ENCODE measurements at places on chromosomes 1 and 21.

GRCh38 chr1:244050835-244051444 lies at the start of gene ZBTB18:
Gene ZBTB18 (plus strand): TSS chr1:244051283. CDS start chr1:244051432, 149 bp downstream.
- peak; percentile 30 for DNase-seq

DNA sequence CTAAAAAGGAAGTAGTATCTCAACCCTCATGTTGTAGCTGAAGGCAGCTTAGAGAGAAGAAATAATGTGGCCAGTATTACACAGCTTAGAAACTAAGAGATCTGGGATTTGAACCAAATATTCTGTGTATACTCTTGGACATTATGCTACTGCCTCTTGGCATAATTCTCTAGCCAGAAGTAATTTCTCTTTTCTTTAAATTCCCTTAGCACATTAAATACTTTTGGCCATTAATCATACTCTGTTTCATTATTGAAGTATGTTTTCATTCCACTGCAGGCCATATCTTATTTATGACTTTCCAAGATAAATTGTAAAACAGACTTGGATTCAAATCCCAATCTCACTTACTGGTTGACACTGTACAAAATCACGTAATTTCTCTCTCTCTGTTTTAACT lies 181.3 kb upstream of the SPAG17 start:
- DNase-seq, result peak; percentile 30

DNA sequence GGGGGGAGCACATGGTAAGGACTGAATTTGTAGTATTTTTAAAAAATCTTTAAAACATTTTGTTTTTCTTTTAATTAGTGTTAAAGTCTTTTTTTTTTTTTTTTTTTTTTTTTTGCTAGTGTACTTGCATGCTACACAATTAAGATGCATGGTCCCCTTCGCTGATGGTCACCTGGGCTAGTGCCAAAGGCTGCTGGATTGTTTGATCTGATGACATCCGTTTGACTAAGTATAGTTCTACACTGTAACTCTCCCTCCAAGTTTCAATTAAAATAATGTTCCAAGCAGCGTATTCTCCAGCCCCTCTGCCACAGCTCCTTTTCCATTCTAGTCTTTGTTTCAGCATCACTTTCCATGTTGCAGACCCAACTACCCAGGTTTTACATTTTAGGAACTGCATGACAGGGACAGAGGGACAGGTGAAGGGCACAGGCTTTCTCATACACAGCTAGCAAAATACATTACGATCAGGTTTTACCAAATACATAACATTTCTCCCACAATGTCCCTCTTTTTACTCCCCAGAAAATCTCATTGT lies 852 bp upstream of the RAVER2 start:
- DNase-seq, result no peak

GRCh38 chr1:90358448-90358847 lies 358.7 kb downstream of the BARHL2 start:
- no peak for DNase-seq

DNA sequence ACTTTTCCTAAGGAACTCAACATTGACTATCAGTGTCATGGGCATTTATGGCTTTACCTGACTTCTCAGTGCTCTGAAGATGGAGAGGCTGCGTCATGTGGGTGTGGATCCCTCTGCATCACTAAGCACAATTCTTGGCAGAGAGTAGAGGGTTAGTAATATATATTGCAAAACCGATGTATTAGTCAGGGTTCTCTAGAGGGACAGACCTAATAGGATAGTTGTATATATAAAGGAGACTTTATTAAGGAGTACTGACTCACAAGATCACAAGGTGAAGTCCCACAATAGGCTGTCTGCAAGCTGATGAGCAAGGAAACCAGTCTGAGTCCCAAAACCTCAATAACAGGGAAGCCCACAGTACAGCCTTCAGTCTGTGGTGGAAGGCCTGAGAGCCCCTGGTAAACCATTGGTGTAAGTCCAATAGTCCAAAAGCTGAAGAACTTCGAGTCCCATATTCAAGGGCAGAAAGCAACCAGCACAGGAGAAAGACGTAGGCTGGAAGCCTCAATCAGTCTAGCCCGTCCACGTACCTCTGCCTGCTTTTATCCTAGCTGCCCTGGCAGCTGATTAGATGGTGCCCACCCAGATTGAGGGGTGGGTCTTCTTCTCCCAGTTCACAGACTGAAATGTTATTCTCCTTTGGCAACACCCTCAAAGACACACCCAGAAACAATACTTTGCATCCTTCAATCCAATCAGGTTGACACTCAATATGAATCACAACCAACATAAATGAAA lies 159.7 kb upstream of the NRIP1 start:
- DNase-seq, result peak; percentile 88

DNA sequence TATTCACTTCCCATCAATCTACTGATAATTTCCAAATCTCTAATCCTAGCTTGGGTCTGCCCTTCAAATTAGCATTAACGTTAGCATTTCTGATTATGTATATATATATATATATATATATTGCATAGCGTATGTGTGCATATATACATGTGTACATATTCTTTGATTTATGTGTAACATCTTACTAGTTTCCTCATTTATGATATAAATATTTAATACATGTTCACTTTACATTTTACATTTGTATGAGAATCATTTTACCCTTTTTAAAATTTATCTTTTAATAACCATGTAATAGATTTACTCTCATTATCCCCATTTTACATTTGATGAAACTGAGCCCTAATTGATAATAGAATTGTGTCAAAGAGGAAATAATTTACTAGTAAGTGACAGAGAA lies 164.7 kb downstream of the ZNF648 start:
- no peak for DNase-seq

GRCh38 chr1:203219934-203220333 lies 9.5 kb downstream of the CHIT1 start:
- no peak for DNase-seq

GRCh38 chr1:115088115-115088778 lies 1.1 kb downstream of the TSPAN2 start:
- no peak for DNase-seq

DNA sequence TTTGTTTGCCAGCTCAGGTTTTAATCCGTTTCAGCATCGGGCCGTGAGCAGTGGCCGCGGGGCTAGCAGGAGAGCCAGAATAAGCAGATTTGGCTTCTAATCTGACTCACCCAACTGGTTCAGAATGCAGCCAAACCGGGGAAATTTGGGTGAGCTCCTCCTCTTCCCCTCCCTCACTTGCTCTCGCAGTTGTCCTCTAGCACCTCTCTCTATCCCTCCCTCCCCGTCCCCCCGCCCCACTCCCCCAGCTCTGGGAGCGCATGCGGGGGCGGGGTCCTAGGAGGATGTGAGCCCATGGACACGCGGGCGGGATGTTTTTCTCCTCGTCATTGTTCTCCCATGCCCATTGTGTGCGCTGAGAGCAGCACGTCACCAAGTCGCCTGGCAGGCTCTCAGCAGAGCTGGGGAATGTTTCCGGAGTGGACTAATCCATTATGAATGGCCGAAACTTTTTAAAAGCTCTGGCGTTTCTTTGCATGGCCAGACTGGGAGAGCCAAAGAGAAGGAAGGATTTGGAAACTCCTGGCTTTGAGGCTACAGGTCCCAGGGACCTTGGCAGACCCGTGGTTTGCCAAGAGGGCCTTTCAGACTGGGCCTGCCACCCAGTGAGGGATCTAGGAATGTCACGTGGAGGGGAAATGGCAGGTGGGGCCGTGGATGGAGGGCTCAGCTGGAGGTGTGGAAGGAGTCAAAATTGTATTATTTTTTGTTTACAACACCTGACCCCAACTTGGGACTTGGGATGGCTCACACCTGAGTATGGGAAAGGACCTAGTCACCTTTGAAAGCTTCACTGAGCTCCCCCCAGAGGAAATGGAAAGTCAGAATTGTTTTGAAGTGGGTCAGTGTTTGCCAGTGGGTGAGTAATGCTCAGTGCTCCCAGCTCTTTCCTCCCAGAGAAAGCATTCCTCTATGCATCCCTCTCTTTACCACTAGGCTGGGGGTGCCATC lies 39.2 kb downstream of the CDK18 start:
- peak; percentile 83 for DNase-seq

- peak; percentile 37 for DNase-seq
Measured at GRCh38 chr1:76142771-76143540, 68.4 kb downstream of the ST6GALNAC3 start.

DNA sequence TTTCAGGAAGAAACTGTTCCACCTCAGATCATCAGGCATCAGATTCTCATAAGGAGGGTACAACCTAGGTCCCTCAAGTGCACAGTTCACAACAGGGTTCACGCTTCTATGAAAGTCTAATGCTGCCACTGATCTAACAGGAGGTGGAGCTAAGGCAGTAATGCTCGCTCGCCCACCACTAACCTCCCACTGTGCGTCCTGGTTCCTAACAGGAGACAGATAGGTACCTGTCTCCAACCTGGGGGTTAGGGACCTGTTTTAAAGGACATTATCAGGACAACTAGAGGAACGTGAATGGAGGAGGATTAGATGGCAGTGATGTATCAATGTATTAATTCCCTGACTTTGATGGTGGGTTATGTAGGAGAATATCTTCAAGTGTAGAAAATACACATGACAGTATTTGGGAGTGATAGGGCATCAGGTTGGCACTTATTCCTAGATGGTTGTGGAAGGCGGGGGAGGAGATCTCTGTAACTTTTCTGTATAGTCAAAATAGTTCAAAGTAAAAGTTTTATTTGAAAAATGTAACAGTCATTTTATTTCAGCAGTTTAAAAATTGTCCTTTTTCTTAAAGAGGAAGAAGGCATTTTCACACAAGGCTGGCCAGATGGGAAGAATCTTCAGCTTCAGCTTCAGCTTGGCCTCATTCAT lies 43.9 kb downstream of the DEGS1 start:
- no peak for DNase-seq

- peak; percentile 78 for DNase-seq
Measured at GRCh38 chr1:28893403-28894102, 20.8 kb upstream of the EPB41 start.

DNA sequence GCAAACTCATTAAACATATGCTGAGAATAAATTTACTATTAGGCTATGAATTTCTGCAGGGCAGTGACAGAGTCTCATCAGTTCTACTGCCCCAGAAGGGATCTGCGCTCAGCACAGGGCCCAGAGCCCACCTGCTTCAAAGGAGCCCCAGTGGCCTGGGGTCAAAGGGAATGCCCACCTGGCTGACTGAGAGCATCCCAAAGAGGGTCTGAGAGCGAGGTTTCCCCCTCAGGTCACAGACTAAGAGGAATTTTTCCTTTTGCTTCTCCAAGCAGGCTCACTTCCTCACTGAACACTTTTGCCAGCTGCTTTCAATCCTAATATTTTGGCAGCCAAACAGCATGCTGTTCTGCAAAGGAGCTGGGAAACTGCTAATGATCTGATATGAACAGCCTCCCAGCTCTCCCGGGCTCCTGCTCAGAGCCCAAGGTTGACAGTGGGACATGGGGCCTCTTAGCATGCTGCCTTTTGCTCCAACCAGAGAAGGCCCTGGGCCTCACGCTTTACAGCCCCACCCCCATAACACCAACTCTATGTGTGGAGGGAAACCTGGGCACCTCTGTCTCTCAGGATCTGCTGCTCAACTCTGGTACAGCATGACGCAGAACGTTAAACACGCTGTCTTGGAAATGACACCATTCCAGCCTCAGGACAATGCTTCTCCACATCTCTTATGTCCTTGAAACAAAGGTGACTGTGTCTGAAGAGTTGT lies 70.7 kb upstream of the SYT6 start:
- no peak for DNase-seq

GRCh38 chr1:19123837-19124236 lies 86.2 kb downstream of the UBR4 start:
- no peak for DNase-seq

GRCh38 chr1:30731806-30732276 lies 8.5 kb upstream of the MATN1 start:
- no peak for DNase-seq

DNA sequence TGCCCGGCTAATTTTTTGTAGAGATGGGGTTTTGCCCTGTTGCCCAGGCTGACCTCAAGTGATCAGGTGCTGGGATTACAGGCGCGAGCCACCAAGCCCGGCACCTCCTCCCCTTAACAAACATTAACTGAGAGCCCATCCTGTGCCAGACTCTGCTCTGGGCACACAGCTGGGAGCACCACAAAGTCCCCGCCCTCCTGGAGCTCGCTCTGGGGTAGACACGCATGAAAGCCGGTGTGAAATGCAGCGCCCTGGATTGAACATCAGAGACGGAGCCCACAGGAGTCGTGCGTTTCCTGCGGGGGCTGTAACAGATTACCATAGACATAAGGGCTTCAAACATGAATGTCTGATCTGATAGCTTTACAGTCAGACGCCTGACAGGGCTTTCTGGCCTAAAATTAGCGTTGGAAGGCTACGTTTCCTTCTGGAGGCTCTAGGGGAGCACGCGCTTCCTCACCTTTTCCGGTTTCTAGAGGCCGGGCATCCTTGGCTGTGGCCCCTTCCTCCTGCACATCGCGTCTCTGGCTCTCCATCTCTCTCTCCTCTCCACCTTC lies 14.3 kb downstream of the SLC27A3 start:
- no peak for DNase-seq

GRCh38 chr1:6179564-6180175 lies 451 bp downstream of the CHD5 start:
- DNase-seq, result no peak

GRCh38 chr1:178541829-178542553 lies 29.1 kb downstream of the TEX35 start:
- DNase-seq, result no peak

GRCh38 chr1:20343149-20343937 lies 52.7 kb downstream of the VWA5B1 start:
- no peak for DNase-seq

- DNase-seq, result no peak
Measured at GRCh38 chr21:36567216-36567885, 87.4 kb upstream of the CLDN14 start.

DNA sequence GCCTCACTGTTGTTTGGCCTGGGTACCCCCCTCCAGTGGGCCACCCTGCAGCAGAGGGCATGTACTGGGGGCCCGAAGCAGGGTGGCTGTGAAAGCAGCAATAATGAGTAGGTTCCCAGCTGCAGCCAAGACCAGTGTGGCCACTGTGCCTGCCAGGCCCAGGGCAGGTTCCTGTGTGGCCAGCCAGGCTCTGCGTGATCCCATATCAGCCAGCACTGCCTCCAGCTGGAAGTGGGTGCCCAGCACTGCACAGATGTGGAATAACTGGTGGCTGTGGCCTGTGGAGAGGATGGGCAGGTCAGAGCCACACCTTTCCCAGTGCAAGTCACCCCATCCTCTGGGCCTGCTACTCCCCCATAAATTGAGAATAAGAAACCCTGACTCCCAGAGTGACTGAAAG lies 2.1 kb downstream of the BGLAP start:
- DNase-seq, result no peak

GRCh38 chr1:50995651-50996050 lies 25.6 kb downstream of the CDKN2C start:
- DNase-seq, result no peak

DNA sequence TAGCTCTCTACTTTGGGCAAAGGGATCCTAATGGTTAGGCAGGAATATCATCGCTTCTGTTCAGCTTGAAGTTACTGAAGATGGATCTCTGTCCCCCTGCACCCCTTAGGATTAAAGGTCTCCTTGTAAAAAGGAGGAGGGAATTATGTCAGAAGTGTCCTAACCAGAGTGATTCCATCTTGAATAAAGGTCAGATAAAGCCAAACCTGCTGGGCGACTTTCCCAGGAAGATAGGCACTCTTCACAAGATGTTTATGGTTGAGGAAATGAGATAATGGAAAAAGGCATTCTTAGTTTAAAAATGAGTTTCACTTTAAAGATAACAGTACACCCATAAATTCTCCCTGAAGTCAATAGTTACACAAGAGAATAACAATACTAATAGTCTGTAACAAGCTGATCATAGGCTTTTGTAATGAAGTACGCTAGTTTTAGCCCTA lies 1.7 kb upstream of the NENF start:
- no peak for DNase-seq

- no peak for DNase-seq
Measured at GRCh38 chr1:60376196-60376595, 302.6 kb upstream of the C1orf87 start.
